Stimulated activated naive CD8-positive, alpha-beta T cell treated with anti-CD3 and anti-CD28 coated beads, Interleukin-15, Interleukin-2, amounts not matched to agents 100 U/mL and 50 U/mL, for 24 hours (primary cell): ENCODE measurements at places on chromosomes 4 and X.

DNA sequence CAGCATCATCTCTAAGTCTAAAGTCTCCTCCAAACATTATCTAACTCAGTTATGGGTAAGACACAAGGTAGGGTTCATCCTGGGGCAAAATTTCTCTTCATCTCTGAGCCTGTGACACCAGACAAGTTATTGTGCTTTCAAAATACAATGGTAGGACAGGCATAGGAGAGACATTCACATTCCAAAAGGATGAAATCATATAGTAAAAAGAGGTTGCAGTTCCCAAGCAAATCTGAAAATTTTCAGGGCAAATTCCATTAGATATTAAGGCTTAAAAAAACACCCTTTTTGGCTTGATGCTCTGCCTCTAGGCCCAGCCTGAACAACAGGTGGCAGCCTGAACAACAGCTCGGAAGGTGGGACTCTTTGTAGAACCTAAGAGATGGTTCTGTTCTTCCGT is 448.3 kb upstream of the SLIT2 start:
- DNase-seq: no peak

GRCh38 chr4:3251691-3252479 is 2.9 kb downstream of the MSANTD1 start:
- no peak for DNase-seq

DNA sequence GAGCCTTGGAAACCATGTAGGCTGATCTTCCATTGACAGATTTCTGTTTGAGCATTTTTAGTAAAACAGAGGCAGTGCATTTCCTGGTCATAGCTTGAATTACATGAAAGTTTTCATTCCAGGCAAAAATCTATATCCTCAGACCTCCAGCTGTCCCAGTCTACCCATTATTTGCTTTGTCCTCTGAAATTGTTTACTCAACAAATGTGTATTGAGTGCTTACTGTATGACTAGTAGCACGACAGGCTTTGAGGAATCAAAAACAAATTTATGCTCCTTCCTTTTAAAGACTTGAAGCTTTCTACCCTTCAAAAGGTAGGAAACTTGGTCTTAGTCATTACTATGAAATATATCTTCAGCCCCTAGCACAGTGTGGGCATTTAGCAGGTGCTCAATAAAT is 307.9 kb upstream of the IGFBP7 start:
- DNase-seq: no peak

DNA sequence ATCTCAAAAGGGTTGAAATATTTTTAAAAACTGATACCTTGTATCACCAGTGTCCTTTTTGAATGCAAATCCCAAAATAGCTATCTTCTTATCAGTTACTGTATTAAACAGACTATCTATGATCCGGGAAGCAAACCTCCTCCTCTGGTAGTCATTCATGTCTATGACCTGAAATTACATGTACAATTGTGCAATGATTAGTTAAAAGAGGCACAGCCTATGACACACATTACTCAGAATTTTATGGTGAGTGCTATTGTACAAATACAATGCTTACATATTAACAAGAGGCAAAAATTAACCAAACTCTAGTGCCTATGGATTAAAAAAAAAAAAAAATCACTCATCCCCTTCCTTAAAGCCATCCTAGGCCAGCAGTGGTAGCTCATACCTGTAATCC is 21.7 kb downstream of the UGDH start:
- DNase-seq: no peak

DNA sequence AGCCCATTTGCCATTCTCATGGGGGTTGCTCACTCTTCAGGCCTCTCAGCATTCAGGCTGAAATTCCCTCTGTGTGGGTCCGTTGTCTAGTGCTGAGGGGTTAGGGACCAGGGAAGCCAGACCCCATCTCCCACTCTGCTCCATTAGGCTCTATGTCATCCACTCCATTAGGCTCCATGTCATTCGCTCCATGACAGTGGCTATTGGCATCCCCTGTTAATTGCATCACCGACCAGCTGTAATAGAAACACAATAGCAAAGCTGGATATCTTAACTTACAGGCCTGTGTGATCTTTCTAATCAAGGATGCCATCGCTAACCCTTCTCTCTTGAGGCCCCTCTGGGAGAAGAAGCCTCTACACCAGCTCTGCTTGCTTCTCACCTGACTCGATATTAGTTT is 25.7 kb upstream of the ZNF518B start:
- no peak for DNase-seq

- no peak for DNase-seq
Measured at GRCh38 chrX:21730026-21730425, 27.9 kb downstream of the SMPX start.

- no peak for DNase-seq
Measured at GRCh38 chr4:39873823-39874222, 103.9 kb downstream of the PDS5A start.

DNA sequence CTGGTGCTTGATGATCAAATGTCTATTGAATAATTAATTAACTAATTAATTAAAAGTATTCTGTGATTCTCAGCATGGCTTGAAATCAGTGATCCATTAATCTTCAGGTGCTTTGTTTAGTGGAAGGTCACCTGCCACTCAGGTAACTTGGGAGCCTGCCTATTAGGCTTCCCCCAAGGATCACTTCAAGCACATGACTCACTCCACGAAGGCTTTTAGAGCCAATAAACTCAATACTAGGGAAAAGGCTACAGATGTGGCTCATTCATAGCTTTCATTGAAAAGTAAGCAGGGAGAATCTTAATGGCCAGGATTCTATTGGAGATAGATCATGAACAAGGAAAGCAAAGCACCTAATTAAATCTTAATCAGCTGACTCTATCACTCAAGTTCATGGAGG is 21.3 kb downstream of the AREG start:
- DNase-seq: no peak

DNA sequence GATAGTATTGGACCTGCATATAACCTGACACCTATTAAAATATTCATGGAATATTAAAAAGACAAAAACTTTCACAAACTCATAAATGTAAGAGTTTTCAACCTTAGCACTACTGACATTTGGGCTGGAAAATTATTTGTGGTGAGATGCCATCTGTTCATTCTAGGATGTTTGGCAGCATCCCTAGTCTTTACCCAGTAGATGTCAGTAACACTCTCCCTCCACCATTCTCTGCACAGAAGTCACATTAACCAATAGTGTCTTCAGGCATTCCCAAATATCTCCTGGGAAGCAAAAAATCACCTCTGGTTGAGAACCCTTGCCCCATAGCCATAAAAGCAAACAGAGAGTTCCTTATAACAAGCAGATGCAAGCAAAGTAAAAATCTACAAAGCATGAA is 41.4 kb upstream of the NDST4 start:
- no peak for DNase-seq

GRCh38 chr4:114076899-114077570 is 97.6 kb upstream of the ARSJ start:
- no peak for DNase-seq

DNA sequence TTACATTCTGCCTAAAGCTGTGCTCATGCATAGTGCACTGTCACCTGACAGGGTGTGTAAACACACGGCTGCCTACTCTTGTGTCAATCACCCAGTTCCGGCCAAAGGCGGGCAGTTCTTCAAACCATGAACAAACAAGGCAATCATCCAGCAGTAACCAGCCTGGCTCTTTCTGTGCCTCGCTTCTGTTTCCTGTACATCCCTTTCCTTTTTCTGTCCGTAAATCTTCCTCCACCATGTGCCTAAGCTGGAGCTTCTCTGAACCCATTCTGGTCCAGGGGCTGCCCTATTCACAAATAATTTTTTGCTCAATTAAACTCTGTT is 60.8 kb upstream of the CBR4 start:
- DNase-seq: no peak

- DNase-seq: no peak
Measured at GRCh38 chr4:57151481-57151880, 41.3 kb upstream of the IGFBP7 start.

DNA sequence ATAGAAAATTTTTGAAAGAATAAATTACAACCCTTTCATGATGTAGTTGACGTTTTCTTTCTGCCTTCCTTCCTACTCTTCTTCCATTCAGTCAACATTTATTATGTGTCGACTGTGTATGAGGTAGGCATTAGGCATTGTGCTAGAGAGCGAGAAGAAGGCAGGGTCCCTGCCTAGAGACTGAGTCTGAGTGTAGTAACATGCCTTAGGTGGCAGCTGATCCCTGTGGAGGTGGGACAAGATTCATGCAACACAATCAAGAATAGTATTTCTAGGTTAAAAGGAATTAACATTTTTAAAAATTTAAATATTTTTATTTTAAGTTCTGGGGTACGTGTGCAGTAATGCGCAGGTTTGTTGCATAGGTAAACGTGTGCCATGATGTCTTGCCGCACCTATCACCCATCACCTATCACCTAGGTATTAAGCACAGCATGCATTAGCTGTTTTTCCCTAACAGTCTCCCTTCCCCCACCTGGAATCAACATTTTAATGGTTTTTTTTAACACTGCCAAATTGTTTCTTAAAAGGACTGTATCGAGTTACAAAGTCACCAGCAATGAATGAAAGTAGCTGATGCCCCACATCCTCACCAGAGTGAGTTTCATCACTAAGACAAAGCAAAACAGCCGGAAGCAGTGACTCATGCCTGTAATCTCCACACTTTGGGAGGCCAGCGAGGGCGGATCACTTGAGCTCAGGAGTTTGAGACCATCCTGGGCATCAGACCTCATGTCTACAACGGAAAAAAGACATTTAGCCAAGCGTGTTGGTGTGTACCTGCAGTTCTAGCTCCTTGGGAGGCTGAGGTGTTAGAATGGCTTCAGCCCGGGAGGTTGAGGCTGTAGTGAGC is 84.0 kb downstream of the WWC2 start:
- DNase-seq: peak; percentile 5

- no peak for DNase-seq
Measured at GRCh38 chr4:15295421-15296162, 132.2 kb upstream of the C1QTNF7 start.

DNA sequence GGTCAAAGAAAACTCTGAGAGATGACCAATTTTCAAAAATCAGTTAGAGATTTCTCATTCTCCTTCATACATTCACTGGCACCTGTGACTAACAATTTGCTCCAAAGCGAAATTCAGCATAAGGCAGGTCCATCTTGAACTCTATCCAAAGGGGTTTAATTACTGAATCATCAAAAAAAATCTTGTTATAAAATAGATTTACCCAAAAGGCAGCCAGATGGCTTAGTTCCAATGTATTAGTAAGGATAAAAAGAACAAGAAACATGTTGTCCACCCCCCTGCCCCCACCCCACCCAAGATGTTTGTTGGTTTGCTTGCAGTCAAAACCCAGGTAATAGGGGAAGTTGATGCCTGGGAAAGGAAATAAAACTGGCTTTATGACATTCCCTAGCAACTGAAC is 200.3 kb downstream of the ANTXR2 start:
- DNase-seq: no peak

GRCh38 chr4:92599044-92599443 is 295.3 kb downstream of the GRID2 start:
- no peak for DNase-seq

DNA sequence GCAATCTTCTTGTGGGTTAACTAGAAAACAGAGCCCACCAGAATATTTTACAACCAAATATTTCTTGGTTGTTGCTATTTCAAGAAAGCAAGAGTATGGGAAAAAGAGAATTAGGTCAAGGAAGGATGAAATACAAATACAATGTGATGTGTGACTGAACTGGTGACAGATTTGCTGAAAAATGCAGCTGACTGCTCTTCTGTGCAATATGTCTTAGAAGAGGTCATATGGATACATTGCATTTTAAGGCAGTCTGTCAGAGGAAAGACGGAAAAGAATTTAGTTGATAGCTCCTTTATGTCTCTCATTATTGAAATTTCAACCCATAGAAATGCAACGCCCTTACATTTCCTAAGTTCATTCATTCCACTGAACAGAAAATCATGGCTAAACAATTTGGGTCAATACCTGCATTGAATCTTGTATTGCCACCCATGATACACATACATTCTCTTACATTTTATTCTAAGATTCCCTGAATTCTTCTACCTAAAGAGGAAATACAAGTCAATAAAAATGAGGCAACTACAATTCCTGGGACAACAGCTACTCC is 423.1 kb downstream of the ADAM29 start:
- no peak for DNase-seq

- DNase-seq: no peak
Measured at GRCh38 chrX:9489234-9489633, 24.4 kb downstream of the TBL1X start.

DNA sequence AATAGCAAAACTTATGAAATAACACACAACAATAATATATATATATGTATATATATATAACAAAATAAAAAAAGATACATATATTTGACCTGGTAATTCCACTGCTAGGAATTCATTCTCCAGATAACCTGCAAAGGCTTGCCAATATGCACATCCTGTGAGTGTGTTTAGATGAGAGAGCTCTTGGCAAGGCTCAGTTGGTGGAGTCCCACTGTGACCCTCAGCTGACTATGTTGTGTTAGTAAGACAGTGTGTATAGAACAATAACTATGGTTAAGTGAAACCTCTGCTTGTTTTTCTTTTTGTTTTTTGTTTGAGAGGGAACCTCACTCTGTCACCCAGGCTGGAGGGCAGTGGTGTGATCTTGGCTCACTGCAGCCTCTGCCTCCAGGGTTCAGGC is 39.5 kb upstream of the RBMX start:
- DNase-seq: no peak

DNA sequence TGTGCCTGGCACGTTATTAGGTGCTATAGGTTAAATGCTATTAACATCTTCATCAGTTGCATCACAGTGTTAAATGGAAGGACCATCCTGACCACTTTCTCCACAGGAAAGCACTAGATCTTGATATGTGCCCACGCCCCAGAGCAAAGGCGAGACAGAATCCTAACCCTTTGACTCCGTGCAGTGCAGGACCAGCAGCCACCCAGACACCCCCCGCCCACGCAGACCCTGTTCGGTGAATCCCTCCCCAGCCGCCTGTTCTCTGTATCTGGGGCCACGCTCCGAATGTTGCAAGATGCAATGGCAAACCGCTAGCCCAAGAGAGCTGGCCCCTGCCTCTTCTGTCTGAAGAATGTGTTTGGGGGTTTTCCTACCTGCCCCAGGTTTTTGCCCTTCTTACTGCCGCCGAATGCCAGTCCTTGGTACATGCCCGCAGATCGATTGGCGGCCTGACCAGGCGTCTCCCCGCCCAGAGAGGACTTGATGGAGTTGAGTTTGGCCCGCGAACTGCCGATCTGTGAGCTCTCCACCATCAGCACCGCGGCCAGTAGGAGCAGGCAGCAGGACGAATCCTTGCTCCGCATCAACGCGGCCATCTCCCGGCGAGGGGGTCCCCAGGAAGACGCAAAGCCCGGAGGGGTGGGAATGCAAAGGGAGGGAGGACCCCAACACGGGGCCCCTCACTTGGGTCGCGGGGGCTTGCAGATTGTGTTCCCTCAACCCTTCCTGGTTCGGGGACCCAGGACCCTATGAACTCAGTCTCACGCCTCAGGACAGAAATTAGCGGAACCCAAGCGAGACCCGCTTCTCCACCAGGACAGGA is 906 bp downstream of the DKK2 start:
- peak; percentile 10 for DNase-seq

GRCh38 chr4:37690976-37691375 is 4.8 kb upstream of the RELL1 start:
- no peak for DNase-seq

GRCh38 chr4:3112609-3113469 is 38.4 kb downstream of the HTT start:
- no peak for DNase-seq
